Parietal lobe (tissue), 2 donors: ENCODE measurements at places on chromosomes 5 and 9. TPM values are rescaled to one million over a fixed set of nuclear protein-coding genes. Genes with fewer than 3 reads are reported as not detected.

The CCNH gene
- total RNA-seq: 296 TPM

The TEX53 gene
- not detected for total RNA-seq

The CYSRT1 gene
- not detected for total RNA-seq

The SEC61B gene
- total RNA-seq: 38.5 TPM

The PRR7 gene
- 11.9 TPM for total RNA-seq

The PCDH1 gene
- total RNA-seq: 55.4 TPM

The LMX1B gene
- total RNA-seq: not detected

The COL27A1 gene
- 2.5 TPM for total RNA-seq

The SEMA6A gene
- 71.4 TPM for total RNA-seq

The DND1 gene
- 1.3 TPM for total RNA-seq

The GABRB2 gene
- 77.0 TPM for total RNA-seq

The BTNL9 gene
- total RNA-seq: 5.6 TPM

The LTC4S gene
- total RNA-seq: 6.9 TPM

The ROR2 gene
- total RNA-seq: 0.94 TPM

The DNM1 gene
- 145 TPM for total RNA-seq

The AK8 gene
- 1.6 TPM for total RNA-seq

The FCN1 gene
- total RNA-seq: 0.31 TPM

The LRRC19 gene
- total RNA-seq: under 0.01 TPM

The PCDHGB3 gene
- 31.0 TPM for total RNA-seq

The NRG2 gene
- total RNA-seq: 8.1 TPM

The WDR38 gene
- not detected for total RNA-seq

The OR13C5 gene
- total RNA-seq: not detected

The SH2D3C gene
- total RNA-seq: 11.3 TPM

The PCDHB13 gene
- total RNA-seq: 29.7 TPM

The THBS4 gene
- total RNA-seq: 3.4 TPM

The PITX1 gene
- total RNA-seq: not detected

The SLC46A2 gene
- not detected for total RNA-seq

The ADAMTS16 gene
- 3.4 TPM for total RNA-seq

The KIF12 gene
- total RNA-seq: 1.3 TPM

The ALDH1A1 gene
- total RNA-seq: 0.31 TPM

The HMCN2 gene
- total RNA-seq: 0.31 TPM

The MOB3B gene
- 20.7 TPM for total RNA-seq

The GPR107 gene
- 39.1 TPM for total RNA-seq

The PCA3 gene
- total RNA-seq: 1.6 TPM

The ADAMTSL2 gene
- 3.8 TPM for total RNA-seq

The IFNA13 gene
- total RNA-seq: not detected

The TEX48 gene
- total RNA-seq: not detected

The MYOZ3 gene
- 2.2 TPM for total RNA-seq

The CTXN3 gene
- 0.63 TPM for total RNA-seq

The SSNA1 gene
- 21.3 TPM for total RNA-seq

The CDH9 gene
- total RNA-seq: 14.7 TPM

The MACROH2A1 gene
- 213 TPM for total RNA-seq

The DNAH5 gene
- 8.1 TPM for total RNA-seq

The ENG gene
- 1.9 TPM for total RNA-seq

The TMEM252 gene
- total RNA-seq: not detected

The CFAP157 gene
- total RNA-seq: 0.94 TPM

The NMRK1 gene
- 5.3 TPM for total RNA-seq

The S1PR3 gene
- 7.5 TPM for total RNA-seq

The HTR4 gene
- total RNA-seq: 0.31 TPM

The ANXA2R gene
- 2.5 TPM for total RNA-seq
